ENCODE measurements at places on chromosomes 13 and 19. TPM values are rescaled to one million over a fixed set of nuclear protein-coding genes. Genes with fewer than 3 reads are reported as not detected.
A peak's percentile ranks its signal among the peaks of the same experiment; 100 is the strongest.

DNA sequence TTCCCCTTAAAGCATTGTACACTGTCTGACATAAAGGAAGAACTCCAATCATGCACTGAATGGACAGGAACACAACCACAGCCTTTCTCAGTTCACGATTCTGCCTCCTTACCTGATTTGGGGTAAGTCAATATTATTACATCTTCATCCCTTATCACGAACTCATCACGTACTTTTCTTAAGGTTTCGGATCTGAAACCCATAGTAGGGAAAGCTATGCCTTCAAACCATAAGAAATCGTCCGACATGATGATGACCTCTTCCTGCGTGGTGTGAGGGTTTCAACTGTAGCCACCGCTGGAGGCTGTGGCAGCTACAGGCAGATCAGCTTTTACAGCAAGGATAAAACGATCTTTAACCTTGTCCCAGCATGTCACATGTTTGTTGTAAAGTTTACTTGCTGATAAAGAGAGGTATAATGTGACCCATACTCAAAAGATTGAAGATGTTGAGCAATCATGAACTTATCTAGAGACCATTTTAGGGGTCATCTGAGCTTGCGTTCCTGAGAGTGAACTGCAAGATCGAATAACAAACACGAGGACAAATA, at the start of gene SULT2A1:
SULT2A1 (minus strand) TSS at position 306 of the 550 bp plus-strand sequence; CDS start at position 248, 58 bp downstream.
- no peak within 1 kb of the TSS for H3K27ac ChIP-seq
- H3K4me3 ChIP-seq = no peak within 1 kb of the TSS
- peaks cover 14% of the 10 kb centered on the region for H3K27me3 ChIP-seq
- no peaks in the 10 kb centered on the region for H3K36me3 ChIP-seq

DNA sequence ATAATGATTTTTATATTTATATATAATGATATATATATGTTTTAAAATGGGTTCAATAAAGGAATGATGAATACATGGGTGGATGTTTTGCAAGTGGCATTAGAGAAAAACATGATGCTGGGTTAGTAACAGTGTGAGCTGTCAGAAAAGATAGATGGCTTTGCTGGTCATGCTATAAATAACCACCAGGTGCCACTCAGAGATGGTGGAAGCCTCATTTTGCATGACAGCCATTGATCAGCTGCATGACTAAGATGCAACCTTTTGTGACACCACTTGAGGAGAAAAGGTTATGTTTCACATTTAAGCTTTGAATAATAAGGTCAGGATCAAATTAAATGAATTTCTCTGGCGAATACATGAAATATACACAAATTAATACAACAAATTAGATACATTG, 737.7 kb downstream of the PCDH9 start:
- no peak for DNase-seq
- H3K4me3 ChIP-seq = no peak overlapping the region
- no peaks in the 10 kb centered on the region for H3K36me3 ChIP-seq
- H3K27me3 ChIP-seq = no peaks in the 10 kb centered on the region
- no peak overlapping the region for H3K27ac ChIP-seq

GRCh38 chr13:53821632-53822031, 793.0 kb downstream of the OLFM4 start:
- no peak overlapping the region for H3K27ac ChIP-seq
- no peak overlapping the region for H3K4me3 ChIP-seq
- DNase-seq = no peak
- no peaks in the 10 kb centered on the region for H3K4me1 ChIP-seq

DNA sequence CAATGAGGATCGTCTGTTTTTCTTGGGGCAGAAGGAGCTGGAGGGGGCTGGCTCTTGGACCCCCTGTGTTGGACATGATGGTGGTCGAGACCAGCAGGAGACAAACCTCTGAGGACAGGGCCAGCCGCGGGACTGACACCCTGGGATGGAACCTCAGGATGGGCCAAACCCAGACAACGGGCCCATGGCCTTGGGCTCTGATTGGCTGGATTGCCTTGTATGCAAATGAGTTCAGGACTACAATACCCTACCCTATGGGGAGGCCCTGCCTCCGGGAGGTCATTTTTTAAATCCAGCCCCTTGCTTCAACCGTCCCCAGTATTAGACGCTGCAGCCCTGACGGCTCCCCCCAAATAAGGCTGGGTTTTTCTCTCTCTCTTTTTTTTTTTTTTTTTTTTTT, 22.0 kb downstream of the SLC5A5 start:
- H3K4me3 ChIP-seq = no peak overlapping the region
- H3K27me3 ChIP-seq = no peaks in the 10 kb centered on the region
- no peak for DNase-seq
- no peaks in the 10 kb centered on the region for H3K4me1 ChIP-seq

GRCh38 chr13:109529964-109530363, 256.4 kb downstream of the IRS2 start:
- DNase-seq = no peak
- no peak overlapping the region for H3K4me3 ChIP-seq
- no peaks in the 10 kb centered on the region for H3K36me3 ChIP-seq
- H3K27ac ChIP-seq = no peak overlapping the region
- H3K4me1 ChIP-seq = no peaks in the 10 kb centered on the region
- H3K27me3 ChIP-seq = peaks cover 9% of the 10 kb centered on the region

DNA sequence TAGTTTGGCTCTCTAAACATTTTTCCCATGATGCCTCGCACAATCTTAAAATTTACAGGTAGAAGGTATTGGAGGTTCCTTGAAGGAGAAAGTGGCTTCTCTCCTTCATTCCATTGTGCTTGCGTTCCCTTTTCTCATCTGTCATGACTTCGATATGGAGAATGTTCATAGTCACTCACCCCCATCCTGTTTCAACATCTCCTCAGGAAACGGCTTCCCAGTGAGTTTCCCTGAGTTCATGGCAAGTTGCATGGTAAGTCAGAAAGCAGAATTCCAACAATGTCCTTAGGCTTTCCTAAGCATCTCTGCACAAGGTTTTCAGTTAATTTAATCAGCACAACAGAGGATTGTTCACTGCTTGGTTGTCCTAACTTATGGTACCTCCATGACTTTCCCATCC, 581.8 kb upstream of the SLITRK5 start:
- H3K27me3 ChIP-seq = no peaks in the 10 kb centered on the region
- H3K27ac ChIP-seq = no peak overlapping the region
- H3K4me3 ChIP-seq = no peak overlapping the region
- H3K36me3 ChIP-seq = no peaks in the 10 kb centered on the region

GRCh38 chr13:112247471-112248405, 128.4 kb upstream of the SPACA7 start:
- no peak for DNase-seq
- H3K4me1 ChIP-seq = no peaks in the 10 kb centered on the region
- no peak overlapping the region for H3K27ac ChIP-seq
- no peaks in the 10 kb centered on the region for H3K36me3 ChIP-seq
- H3K27me3 ChIP-seq = peaks cover 3% of the 10 kb centered on the region
- no peak overlapping the region for H3K4me3 ChIP-seq

- peaks cover 49% of the 10 kb centered on the region for H3K4me1 ChIP-seq
- peak; percentile 50 for DNase-seq
- peak overlapping the region; percentile 88 for H3K27ac ChIP-seq
- peak overlapping the region; percentile 83 for H3K4me3 ChIP-seq
- H3K27me3 ChIP-seq = no peaks in the 10 kb centered on the region
Measured at GRCh38 chr19:38317104-38317612, 1.4 kb upstream of the YIF1B start.

- H3K4me1 ChIP-seq = no peaks in the 10 kb centered on the region
- no peak for DNase-seq
- H3K4me3 ChIP-seq = no peak overlapping the region
- no peaks in the 10 kb centered on the region for H3K27me3 ChIP-seq
Measured at GRCh38 chr13:34391076-34391475, 551.0 kb upstream of the NBEA start.

DNA sequence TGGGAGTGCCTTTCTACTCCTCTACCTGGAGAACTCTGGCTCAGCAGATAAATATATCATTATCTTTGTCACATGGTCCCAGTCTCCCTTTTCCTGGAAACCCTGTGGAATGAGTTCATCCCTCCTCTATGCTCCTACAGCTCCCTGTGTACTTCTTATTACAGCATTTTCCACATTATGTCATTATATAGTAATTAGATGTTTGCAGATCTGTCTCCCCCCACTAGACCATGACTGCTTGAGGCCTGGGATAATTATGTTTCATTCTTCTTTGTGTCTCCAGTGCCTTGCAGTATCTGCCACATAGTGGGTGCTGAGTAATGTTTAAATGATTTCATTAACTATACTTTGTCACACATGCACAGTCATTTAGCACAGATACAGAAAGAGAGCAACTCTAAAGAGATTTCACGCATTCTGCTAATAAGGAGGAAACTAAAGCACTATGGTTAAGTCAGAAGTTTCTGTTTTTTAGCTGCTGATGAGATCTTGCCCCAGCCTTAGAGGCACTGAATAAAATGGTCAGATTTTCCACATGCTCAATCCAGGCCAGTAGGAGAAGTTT, 66.1 kb upstream of the DIAPH3 start:
- peaks cover 21% of the 10 kb centered on the region for H3K27me3 ChIP-seq
- no peaks in the 10 kb centered on the region for H3K4me1 ChIP-seq
- H3K36me3 ChIP-seq = no peaks in the 10 kb centered on the region

GRCh38 chr19:6204866-6205723, 69.6 kb downstream of the ACSBG2 start:
- H3K4me1 ChIP-seq = no peaks in the 10 kb centered on the region
- no peak overlapping the region for H3K4me3 ChIP-seq
- H3K36me3 ChIP-seq = no peaks in the 10 kb centered on the region
- DNase-seq = no peak
- H3K27ac ChIP-seq = no peak overlapping the region
- H3K27me3 ChIP-seq = no peaks in the 10 kb centered on the region

GRCh38 chr19:12985049-12985776, 10.1 kb upstream of the NFIX start:
- DNase-seq = peak; percentile 27
- no peak overlapping the region for H3K27ac ChIP-seq
- H3K4me1 ChIP-seq = no peaks in the 10 kb centered on the region
- H3K4me3 ChIP-seq = no peak overlapping the region
- H3K27me3 ChIP-seq = no peaks in the 10 kb centered on the region
- H3K36me3 ChIP-seq = no peaks in the 10 kb centered on the region

- no peak for DNase-seq
- peaks cover 71% of the 10 kb centered on the region for H3K27me3 ChIP-seq
- no peaks in the 10 kb centered on the region for H3K36me3 ChIP-seq
- peaks cover 25% of the 10 kb centered on the region for H3K4me1 ChIP-seq
Measured at GRCh38 chr19:12834566-12834943, at the start of gene RTBDN. Gene RTBDN (minus strand): TSS chr19:12834579. CDS start chr19:12829979, 4,600 bp downstream.

- H3K27me3 ChIP-seq = no peaks in the 10 kb centered on the region
- no peak for DNase-seq
- peaks cover 42% of the 10 kb centered on the region for H3K36me3 ChIP-seq
- no peak overlapping the region for H3K27ac ChIP-seq
- H3K4me3 ChIP-seq = no peak overlapping the region
Measured at GRCh38 chr19:17772172-17772571, 20.9 kb downstream of the FCHO1 start.

- no peak for DNase-seq
- peaks cover 5% of the 10 kb centered on the region for H3K36me3 ChIP-seq
- no peak overlapping the region for H3K27ac ChIP-seq
Measured at GRCh38 chr19:18931316-18932162, 9.5 kb downstream of the HOMER3 start.

DNA sequence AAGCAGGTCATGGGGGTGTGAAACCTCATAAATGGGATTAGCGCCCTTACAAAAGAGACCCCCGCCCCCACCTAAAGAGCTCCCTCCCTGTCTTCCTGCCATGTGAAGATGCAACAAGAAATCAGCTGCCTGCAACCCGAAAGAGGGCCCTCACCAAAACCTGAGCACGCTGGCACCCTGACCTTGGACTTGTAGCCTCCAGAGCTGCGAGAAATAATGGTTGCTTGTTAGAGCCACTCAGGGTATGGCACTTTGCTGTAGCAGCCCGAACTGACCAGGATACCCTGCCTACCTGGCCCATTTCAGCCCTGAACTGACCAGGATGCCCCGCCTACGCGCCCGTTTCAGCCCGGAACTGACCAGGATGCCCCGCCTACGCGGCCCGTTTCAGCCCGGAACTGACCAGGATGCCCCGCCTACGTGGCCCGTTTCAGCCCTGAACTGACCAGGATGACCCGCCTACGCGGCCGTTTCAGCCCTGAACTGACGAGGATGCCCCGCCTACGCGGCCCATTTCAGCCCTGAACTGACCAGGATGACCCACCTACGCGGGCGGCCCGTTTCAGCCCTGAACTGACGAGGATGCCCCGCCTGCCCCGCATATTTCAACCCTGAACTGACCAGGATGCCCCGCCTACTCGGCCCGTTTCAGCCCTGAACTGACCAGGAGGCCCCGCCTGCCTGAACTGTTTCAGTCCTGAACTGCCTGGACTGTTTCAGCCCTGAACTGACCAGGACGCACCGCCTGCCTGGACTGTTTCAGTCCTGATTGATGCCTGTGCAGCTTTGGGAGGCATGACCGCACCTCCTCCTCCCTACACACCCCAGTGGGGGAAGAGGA, 120.0 kb downstream of the UQCRFS1 start:
- no peaks in the 10 kb centered on the region for H3K4me1 ChIP-seq
- no peak overlapping the region for H3K4me3 ChIP-seq
- no peak for DNase-seq
- no peaks in the 10 kb centered on the region for H3K36me3 ChIP-seq
- H3K27me3 ChIP-seq = no peaks in the 10 kb centered on the region

DNA sequence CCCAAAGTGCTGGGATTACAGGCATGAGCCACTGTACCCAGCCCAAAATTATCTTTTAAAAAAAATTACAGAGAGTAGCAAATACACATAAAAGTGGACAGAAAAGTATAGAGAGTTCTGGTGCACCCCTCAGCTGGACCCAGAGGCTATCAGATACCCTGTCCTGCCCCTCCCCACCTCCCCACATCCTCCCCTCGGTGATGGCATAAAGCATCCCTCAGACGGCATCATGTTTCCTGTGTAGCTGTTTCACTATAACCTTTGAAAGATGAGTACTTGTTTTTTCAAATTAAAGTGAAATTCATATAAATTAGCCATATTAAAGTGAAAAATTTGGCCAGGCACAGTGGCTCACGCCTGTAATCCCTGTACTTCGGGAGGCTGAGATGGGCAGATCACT, 20.1 kb downstream of the SLC27A1 start:
- H3K4me1 ChIP-seq = peaks cover 28% of the 10 kb centered on the region
- DNase-seq = peak; percentile 47
- no peak overlapping the region for H3K4me3 ChIP-seq
- H3K27me3 ChIP-seq = no peaks in the 10 kb centered on the region

- H3K27me3 ChIP-seq = no peaks in the 10 kb centered on the region
- no peaks in the 10 kb centered on the region for H3K4me1 ChIP-seq
- H3K27ac ChIP-seq = no peak overlapping the region
- no peak for DNase-seq
Measured at GRCh38 chr13:58592786-58593185, 961.2 kb downstream of the PCDH17 start.

DNA sequence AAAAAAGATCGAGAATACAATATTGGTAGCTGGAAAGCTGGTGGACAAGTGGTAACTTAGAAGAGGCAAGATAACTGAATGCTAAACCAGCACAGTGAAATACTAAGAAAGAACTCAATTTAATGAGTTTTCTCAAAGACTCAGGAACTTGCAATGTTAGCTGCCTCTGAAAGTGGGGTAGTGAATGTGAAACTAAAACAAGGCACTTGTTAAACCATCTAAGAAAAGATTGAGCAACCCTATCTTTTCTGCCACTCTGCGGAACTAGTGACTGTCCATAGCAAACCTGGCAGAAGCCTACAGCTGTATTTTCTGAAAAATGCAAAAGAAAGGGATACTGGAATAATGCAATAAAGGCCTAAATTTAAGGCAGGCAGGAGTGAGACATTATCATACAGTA, 1574.4 kb upstream of the PRR20A start:
- no peak overlapping the region for H3K4me3 ChIP-seq
- H3K27ac ChIP-seq = no peak overlapping the region
- H3K27me3 ChIP-seq = no peaks in the 10 kb centered on the region

SPIB gene
- 0.45 TPM for total RNA-seq

FBXW9 gene
- total RNA-seq = 6.6 TPM

CRX gene
- total RNA-seq = not detected

RB1 gene
- 26.5 TPM for total RNA-seq

DMRTC2 gene
- total RNA-seq = not detected

TSSK6 gene
- total RNA-seq = 3.1 TPM

ANGPTL8 gene
- total RNA-seq = not detected
